ENCODE measurements at places on chromosomes 11 and 22. TPM values are rescaled to one million over a fixed set of nuclear protein-coding genes. Genes with fewer than 3 reads are reported as not detected.

DNA sequence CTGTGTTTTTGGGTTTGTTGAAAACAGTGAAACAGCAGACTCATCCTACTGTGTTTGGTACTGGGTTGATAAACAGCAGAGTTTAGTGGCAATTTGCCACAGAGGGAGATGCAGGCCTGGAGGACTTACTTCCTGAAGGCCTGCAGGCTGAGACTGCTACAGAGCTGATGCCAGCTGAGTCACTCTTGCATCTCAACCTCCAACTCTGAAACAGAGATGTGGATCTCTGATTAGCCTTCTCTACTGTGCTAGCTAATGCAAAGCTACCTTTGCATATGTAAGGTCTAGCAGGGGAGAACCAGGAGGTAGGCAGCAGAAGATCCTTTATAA, 14.3 kb downstream of the ATP5MG start:
- DNase-seq, result peak; percentile 76

DNA sequence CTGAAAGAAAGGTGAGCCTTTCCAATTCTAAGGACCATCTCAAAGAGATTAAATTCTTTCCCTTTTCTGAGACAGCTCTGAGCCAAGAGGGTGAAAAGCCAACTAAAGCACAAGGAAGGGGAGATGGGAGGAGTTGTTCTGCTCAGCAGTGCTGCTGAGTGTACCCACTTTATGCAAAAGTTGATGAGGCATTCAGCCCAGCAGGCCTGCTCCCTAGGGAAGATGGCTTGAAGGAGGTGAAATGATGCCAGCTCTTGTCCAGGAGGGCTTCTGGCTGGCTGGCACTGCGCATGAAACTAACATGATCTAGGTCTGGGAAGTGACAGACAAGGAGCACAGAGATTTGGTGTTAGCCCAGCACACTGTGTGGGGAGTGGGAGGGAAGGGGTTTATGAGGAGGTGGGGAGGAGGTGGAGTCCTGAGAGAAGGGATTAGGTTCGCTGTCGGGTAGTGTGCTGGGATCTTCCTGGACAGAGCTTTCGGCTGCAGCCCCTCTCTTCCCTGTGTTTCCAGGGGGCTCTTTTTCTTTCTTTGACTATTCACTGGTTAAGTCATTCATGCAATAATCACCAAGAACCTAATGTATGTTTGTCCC, 225.5 kb upstream of the NARS2 start:
- DNase-seq, result no peak

- DNase-seq, result peak; percentile 25
These were observed 625.9 kb upstream of the CADM1 start for GRCh38 chr11:116130122-116130521.

Gene MGAT3
- total RNA-seq, result 0.90 TPM

Gene CREB3L1
- total RNA-seq, result 0.17 TPM

Measured in activated CD4-positive, alpha-beta T cell treated with anti-CD3 and anti-CD28 coated beads, Interleukin-2, amount 10 ng/mL, durations not matched to agents 24 days and 14 days (primary cell).